ENCODE measurements at places on chromosomes 3 and 15. TPM values are rescaled to one million over a fixed set of nuclear protein-coding genes. Genes with fewer than 3 reads are reported as not detected.

Gene GREM1
- total RNA-seq: 1.2 TPM

Gene SNRPA1
- total RNA-seq: 47.7 TPM

Gene DHX36
- total RNA-seq: 141 TPM

Gene MKRN3
- total RNA-seq: 34.4 TPM

Gene TYRO3
- total RNA-seq: 11.6 TPM

Gene P2RY13
- total RNA-seq: 0.55 TPM

Gene SNTN
- not detected for total RNA-seq

Gene LINGO1
- total RNA-seq: 35.2 TPM

Measured in camera-type eye (tissue), 1 donor.